ENCODE measurements at places on chromosomes 1 and 21.

DNA sequence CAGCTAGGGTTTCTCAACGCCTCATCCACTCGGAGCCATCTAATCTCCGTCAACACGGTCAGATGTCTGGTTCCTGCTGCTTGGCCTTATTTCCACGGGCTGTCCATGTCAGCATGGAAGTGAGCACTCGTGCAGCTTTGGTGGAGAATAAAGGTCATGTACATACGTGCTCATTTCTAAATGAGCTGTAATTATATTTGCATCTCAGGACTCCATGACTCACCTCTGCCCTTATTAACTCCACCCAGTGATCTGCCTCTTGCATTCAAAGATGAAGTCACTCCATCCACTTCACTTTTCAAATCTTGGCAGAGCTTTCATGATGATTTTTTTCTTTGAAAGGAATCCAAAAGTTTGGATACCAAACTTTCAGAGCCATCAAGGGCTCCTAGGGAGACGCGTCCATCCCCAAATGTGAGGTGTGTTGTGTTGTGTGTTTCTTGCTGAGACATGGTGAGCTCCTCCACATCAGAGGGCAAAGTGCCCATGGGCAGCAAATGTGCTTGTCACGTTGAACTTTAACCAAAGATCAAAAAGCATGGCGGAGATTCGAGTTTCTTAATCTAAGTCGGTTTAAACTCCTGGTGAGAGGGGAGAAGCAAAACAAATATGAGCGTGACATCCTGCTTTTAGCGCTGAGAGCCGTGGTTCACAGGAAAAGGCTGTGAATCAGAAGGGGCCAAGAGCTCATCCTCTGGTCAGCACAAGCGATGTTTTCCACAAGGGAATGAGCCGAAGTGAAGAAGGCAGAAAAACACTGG lies 68.6 kb upstream of the ERRFI1 start:
- DNase-seq, result no peak

DNA sequence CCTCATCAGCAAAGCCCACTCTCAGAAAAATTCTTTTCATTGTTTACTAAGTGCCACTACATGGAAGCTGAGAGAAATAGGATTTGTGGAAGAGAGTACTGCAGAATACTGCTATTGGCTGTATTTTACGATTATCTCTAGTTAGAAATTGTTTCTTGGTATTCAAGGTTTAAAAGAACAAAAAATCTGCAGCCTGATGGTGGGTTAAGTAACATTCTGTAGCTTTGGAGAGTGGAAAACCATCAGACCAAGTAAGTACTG lies 27.3 kb downstream of the PTTG1IP start:
- DNase-seq, result no peak

DNA sequence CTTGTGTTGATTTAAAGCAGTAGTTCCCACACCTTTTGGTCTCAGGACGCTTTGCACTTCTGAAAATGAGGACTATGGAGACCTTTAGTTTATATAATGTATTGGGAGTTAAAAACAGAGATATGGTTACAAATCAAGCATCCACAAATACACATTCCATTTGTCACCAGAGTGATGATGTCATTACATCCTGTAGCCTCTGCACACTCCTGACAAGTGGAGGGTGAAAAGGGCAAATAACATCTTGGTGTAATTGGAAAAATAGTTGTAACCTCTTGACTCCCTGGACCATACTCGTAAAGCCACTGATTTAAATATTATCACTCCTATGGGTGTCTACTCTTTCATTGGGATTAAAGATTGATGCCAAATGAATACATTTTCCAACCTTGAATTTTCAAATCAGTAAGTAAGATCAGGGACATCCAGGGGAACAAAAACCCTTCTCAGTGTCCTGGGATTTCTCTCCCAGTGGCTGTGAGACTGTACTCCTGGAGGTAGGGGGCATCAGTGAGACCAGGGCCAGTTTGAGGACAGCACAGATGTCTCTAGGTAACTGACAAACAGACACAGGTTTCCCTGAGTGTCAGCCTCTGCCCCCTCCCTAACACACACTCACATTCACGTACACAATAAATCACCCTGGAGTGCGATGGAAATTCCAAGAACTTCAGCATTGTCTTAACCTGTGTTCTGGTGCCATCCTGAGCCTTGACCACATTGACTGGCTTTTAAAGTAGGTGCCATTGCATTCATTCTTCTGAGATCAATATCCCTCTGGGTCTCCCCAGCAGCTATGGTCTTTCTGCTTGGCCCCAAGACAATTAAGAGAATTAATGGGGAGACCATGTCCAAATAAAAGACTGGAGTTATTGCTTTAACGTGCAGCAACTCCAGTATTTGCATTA lies 63.0 kb downstream of the NR5A2 start:
- DNase-seq, result no peak

DNA sequence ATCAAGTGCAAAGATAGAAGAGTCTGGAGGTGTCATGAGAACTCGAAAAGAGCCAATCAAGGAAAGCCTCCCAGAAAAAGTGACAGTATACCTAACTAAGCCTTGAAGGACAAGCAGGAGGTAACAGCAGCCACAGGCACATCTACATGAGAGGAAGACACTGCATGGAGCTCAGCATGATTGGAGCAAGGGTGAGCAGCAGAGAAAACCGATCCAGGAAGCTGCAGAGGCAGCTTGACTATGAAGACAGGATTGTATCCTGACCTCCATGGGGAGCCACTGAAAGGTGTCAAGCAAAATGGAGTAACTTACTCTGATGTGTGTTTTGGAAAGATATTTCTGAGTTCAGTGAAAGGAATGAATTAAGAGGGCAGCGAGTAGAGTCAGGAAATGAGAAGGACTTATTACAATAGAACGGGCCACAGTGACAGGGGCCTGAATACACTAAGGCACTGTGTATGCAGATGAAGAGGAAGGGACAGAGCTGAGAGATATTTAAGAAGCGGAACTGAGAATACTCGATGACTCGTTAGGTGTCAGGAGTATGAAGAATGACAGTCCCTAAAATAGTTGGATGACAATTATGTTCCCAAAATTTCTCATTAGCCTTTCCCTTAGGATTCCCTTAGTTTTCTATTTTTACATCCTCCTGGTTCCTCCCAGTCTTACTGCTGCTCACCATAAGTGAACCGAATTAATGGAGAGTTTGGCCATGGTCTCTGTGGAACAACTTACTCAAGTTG lies 139.3 kb upstream of the NFIA start:
- DNase-seq, result no peak

DNA sequence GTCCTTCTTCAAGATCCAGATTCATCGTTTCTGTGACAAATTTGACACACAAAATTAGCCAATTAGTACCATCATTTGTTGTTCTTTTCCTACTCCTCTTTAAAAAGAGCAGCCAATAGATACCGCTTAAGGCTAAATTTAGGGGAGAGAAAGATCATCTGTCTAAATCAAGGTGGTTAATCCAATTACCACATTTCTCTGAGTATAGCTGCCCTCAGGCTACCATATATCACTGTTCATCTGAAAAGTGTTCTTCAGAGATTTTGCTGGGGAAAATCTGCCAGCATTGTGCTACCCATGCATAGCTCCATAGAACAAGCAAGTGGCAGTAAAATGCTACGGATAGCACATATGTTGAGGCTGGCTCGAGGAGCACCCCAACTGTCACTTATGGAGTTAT lies 110.3 kb upstream of the ESRRG start:
- no peak for DNase-seq

- DNase-seq, result no peak
Observed at GRCh38 chr1:155083052-155083541, 4.5 kb downstream of the EFNA3 start.

- no peak for DNase-seq
Observed at GRCh38 chr1:81950037-81950436, 149.3 kb downstream of the ADGRL2 start.

DNA sequence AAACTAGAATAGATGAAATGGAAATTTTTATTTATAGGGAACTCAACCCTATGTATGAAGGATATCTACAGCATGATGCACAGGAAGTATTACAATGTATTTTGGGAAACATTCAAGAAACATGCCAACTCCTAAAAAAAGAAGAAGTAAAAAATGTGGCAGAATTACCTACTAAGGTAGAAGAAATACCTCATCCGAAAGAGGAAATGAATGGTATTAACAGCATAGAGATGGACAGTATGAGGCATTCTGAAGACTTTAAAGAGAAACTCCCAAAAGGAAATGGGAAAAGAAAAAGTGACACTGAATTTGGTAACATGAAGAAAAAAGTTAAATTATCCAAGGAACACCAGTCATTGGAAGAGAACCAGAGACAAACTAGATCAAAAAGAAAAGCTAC lies 7.9 kb downstream of the USP1 start:
- no peak for DNase-seq

- DNase-seq, result no peak
Observed at GRCh38 chr1:7970246-7970645, 8.7 kb downstream of the PARK7 start.

DNA sequence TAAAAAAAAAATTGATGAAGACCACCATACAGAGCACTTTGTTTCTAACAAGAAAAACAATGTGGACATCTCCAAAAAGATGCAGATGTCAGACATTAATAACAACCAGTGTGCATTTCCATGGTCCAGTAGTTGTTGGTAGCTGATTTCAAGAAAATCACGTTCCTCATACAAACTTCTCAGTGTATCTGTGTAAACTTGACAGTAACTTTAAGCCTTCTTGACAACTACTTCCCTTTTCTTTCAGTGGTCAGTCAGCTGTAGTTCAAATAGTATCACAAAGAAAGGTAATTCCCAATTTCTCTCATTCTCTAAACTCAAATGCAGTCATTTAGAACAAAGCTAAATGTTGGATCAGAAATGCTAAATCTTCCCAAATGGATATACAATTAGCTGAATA lies 879.9 kb downstream of the AMY1C start:
- DNase-seq, result no peak

DNA sequence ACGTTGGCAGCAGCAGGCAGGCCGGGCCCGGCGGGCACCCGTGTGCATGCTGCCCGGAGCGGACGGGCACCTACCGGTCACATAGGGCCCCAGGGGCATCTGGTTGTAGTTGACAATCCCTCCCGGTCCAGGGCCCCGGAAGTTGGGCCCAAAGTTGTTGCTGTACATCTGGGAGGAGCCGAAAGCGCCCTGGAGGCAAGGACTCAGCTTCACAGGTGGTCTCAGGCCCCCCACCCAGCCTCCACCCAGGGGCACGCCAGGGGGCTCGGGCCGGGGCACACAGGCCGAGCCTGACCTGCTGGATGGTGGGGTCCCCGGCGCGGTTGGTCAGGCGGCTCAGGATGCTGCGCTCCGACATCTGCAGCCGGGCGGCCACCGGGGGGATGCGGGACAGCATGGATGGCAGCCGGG lies 60.6 kb downstream of the KCNAB2 start:
- peak; percentile 81 for DNase-seq

DNA sequence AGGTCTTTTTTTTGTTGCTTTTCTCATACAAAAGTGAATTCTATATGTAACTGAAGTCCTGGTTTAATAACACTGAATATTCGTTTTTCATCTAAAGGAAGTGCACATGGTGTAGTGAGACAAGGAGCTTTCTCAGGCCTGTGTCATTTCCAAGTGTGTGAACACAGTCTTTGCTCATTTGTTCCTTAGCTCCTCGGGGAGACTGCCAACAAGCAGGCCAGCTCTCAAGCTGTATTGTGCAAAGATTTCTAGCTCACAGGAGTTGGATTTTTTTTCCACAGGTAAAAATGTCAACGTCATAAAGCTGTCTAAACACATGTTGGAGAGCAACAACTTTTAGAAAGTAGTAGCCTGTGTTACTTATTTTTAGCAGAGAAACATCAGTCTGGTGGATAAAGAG lies 87.8 kb upstream of the S1PR1 start:
- DNase-seq, result no peak

DNA sequence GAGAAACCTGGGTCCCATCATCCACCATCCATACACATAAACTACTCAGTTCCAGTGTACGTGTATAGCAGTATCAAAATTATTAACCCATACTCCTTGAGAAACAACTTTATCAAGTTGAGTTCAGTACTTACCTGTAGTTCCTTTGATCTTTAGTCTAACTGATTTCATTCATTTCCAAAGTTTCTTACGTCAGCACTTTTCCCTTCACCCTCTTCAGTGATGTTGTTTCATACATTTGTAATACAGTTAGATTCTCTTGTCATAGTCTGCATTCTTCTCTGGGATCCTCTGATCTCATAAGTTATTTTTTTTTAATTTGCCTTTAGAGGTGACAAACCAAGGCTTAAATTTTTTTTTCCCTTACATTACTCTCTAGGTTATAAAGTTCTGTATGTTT lies 143.2 kb downstream of the PIK3R3 start:
- no peak for DNase-seq

GRCh38 chr21:14773777-14774345 lies 227.7 kb upstream of the SAMSN1 start:
- DNase-seq, result no peak

DNA sequence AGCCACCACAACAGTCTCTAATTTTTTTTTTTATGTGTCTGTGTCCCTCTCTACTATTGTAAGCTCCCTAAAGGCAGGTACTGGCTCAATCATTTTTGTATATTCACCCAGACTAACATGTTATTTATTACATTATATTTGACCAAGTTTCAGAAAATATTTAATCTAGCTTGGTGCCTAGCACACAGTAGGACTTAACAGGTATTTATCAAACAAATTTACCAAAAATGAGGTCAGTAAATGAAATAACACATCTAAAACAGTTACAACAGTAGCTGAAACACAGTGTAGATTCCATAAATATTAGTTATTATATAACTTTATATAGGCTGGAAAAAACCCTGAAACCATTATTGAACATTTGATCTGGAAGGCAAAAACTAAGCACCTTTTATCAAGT lies 2.7 kb downstream of the NRDC start:
- DNase-seq, result no peak

- DNase-seq, result no peak
Observed at GRCh38 chr1:14220324-14220723, 378.2 kb upstream of the KAZN start.

- DNase-seq, result no peak
Observed at GRCh38 chr21:35333831-35334618, 284.9 kb upstream of the RUNX1 start.

- no peak for DNase-seq
Observed at GRCh38 chr1:231357187-231357772, 19.2 kb downstream of the SPRTN start.

GRCh38 chr1:44894591-44894990 lies 51.5 kb upstream of the PTCH2 start:
- no peak for DNase-seq

DNA sequence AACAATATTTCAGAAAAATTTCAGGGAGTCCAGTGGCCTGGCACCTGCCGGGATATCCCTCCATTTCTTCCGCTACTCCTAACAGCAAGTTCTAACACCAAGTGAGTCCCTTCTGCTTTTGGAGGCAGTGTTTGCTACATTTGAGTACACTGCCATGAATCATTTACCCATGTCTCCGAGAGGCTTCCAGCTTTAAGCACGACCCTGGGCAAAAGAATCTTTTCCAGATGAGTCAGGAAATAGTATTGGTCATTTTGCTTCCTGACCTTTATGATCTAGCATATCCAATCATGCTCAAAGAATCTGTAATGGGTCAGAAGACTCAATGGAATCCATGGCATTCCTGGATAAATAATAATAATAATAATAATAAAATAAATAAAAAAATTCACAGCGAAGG lies 60.7 kb upstream of the FMN2 start:
- no peak for DNase-seq

DNA sequence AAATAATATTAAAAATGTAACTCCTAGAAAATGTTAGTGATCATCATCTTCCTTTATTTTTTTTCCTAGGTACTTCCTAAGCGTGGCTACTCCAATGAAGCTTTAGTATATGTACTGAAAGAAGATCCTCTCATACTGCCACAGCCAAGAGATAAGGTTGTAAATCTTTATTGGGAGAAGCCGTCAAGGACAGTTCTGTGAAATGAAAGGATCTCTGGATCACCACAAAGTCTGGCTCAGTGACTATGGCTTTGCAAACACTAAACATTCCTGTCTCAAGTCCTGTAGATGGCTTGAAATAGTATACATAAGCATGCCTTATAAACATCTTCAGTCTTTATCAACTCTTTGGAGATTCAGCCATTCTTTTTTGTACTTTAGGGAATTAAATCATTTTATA lies 61.2 kb upstream of the DPH5 start:
- DNase-seq, result no peak
